Activated CD8-positive, alpha-beta T cell treated with anti-CD3 and anti-CD28 coated beads, Interleukin-2, amount 10 ng/mL, durations not matched to agents 7 days and 5 days (primary cell): ENCODE measurements at places on chromosomes 2 and 18.

- no peak for DNase-seq
Observed at GRCh38 chr2:28649481-28650265, 102.0 kb upstream of the PPP1CB start.

DNA sequence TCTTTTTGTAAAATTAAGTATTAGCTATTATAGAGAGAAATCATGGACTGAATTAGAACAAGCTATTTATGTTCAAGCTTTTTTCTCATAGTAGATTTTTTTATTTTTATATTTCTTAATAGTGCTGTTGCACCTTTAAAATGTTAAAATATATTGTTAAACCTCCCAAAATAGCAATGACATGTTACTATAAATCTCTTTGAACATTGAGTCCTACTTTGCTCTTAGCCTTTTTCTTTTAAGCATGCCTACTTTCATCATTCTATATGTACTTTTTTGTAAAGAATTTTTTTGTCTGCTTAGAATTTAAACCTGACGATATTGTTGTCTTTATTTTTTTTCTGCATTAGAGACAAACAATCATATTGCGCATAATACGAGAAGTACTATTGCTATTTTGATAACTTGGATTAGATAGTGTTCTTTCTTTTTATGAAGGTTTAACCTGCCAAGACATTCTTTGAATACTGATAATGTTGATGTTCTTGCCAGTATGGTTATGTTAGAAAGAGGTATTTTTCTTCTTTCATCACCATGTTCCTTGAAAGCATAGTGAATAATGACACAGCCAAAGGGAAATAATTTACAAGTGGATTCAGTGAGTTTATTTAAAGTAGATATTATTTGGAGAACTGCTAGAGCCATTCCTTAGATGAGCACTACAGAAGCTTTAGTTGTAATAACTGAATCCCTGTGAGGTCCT lies 40.6 kb downstream of the PMS1 start:
- no peak for DNase-seq

- no peak for DNase-seq
Observed at GRCh38 chr2:101435001-101435862, 39.7 kb downstream of the RFX8 start.

GRCh38 chr2:62631160-62632085 lies 74.1 kb upstream of the EHBP1 start:
- DNase-seq: no peak

DNA sequence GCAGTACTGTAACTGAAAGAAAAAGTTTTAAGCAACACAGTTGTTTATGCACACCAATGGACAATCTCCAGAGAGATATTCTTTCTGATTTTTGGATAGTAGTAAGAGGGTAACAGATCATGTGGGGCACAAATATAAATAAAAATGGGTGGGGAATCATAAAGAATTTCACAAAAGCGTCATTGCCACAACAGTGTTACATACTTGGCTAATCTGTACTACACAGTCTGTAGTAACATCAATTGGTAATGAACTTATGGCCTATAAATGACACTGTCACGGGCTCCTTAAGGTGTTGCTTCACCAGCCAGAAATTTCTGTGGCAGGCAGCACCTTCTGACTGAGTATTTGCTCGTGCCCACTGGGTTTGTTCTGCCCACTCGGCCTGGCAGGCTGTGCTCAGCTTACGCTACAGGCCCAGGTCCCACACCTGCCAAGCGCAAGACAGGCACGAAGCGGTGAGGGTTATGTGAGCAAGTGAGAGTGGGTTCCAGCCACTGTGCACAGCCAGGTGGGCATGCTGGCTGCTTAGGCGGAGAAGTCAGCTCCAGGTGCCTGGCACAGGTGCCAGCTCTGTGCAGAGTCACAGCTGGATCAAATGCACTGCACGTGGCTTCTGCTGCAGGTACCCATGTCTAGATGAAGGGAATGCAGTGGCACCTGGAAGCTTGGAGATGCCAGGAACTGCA lies 532.5 kb upstream of the SLC39A10 start:
- DNase-seq: no peak

- DNase-seq: peak; percentile 49
Observed at GRCh38 chr2:70133491-70134322, 46.4 kb downstream of the PCBP1 start.

- no peak for DNase-seq
Observed at GRCh38 chr2:72794572-72794971, 31.3 kb downstream of the EXOC6B start.

GRCh38 chr2:235868224-235868623 lies 300.0 kb downstream of the GBX2 start:
- DNase-seq: no peak

- peak; percentile 79 for DNase-seq
Observed at GRCh38 chr2:105746177-105747080, 1.7 kb downstream of the NCK2 start.

DNA sequence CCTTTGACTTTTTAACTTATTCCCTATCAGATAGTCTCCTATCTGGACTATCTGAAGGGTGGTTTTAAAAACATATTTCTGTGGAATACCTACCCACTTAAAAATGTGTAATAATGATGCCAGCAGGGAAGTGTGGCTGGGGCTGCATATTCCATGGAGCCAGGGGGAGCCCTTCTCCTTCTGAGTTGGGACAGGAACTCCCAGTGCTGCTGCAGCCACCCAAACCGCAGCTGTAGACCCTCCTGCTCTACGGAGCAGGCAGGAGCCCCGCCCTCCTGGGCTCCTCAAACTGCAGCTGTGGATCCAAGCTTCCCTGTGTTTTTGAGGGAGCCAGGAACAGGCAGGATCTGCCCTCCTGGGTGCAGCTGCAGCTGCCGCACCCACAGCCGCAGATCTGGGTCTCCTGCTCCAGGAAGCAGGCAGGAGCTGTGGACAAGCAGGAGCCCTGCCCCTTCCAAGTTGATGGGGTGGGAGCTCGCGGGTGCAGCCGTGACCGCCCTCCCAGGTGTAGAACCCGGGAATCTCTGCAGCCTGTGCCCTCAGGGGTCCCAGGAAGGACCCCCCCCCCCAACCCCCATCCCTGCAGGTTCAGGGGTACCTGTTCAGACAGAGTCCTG lies 57.8 kb downstream of the PDK1 start:
- no peak for DNase-seq

- no peak for DNase-seq
Observed at GRCh38 chr2:236748801-236749200, 179.2 kb downstream of the ACKR3 start.

GRCh38 chr2:65161551-65162100 lies 31.7 kb upstream of the RAB1A start:
- DNase-seq: no peak

- DNase-seq: no peak
Observed at GRCh38 chr2:69631402-69631801, 12.1 kb downstream of the AAK1 start.

- DNase-seq: no peak
Observed at GRCh38 chr2:159856760-159857159, 58.8 kb upstream of the CD302 start.

GRCh38 chr2:168457190-168457895 lies 1.3 kb downstream of the CERS6 start:
- peak; percentile 29 for DNase-seq

DNA sequence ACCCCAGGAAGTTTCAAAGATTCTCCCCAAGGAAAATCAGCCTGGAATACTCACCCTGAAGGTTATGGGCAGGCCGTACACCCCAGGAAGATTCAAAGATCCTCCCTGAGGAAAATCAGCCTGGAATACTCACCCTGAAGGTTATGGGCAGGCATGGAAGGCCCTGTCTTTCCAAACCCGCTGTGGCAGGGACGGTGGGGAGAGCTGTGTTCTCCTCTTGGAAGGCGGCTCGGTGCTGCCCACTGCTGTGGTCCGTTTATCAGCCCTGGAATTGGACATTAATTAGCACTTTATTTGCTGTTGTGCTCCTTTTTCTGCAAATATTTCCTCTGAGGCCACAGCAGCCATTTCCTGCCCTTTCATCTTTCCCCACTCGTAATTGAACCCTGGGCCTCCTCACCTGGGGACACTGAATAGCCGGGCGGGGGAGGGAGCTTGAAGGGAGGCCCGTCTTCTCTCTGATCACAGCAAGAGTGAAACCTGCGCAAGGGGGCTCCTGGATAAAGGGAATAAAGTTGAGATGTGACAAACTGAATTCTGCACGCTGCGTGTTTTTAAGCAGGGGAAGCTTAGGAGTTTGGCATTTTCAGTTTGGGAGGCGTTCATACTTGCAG lies 308.7 kb upstream of the SALL3 start:
- DNase-seq: no peak

DNA sequence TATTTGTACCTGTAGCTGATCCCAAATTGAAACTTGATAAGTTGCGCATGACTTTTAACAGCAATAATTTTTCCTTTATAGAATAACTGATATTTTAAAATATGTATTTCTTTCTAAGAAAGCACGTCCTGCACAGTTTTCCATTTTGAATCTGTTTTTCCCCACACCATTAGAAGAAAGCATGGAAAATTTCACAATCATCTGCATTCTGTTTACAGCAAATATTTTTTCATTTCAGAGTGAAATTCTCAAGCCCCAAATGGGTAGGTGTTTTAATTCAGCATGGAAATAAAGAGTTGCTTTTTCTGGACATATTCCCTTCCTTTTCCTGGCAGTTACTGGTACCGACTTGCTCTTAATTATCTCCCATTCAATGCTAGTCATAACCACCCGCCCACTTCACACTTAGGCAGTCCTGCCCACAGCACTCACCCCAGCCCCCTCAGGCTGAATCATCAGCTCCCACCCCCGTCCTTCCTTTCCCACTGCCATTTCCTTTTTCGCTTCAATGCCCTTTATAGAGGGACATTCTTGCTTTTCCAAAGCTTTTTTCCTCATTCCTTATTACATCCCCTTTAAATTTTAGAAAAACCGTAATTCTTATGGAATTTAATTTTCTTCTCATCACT lies 89.2 kb upstream of the GLS start:
- DNase-seq: peak; percentile 31

- DNase-seq: no peak
Observed at GRCh38 chr2:3769766-3770165, 66.4 kb downstream of the DCDC2C start.

- no peak for DNase-seq
Observed at GRCh38 chr18:60100778-60101177, 201.0 kb downstream of the PMAIP1 start.

DNA sequence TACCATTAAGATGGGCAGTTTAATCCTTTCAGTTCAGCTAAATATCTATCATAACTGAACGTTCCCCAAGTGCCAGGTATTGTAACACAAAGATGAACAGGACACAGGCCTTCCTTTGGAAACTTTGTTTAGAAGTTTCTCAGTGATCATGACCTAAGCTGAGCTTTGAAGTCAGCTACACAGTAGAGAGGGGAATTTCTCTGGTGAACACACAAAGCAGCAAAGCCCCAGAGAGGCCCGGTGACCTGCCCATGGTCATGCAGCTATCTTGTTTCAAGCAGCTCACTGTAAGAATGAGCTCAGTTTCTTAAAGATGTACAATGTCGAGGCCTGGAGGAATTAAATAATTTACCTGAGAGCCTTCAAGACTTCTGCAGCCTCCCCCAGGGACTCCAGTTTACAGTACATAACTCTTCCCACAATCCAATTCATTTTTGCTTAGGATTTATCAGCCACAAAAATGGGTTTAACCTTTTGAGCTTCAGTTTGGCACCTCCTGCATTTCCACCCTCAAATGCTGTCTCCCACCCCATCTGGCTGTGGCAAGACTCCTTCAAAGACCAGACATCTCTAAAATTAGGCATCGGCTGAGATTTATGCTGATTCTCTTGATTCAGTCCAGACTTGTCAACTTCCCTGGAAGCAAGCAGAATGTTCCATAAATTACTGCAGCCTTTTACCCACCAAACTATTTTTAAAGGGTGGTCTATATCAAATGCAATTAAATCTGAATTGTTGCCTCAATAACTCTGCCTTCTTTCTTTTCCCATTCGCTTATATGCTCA lies 325.6 kb downstream of the TXNL1 start:
- DNase-seq: no peak

DNA sequence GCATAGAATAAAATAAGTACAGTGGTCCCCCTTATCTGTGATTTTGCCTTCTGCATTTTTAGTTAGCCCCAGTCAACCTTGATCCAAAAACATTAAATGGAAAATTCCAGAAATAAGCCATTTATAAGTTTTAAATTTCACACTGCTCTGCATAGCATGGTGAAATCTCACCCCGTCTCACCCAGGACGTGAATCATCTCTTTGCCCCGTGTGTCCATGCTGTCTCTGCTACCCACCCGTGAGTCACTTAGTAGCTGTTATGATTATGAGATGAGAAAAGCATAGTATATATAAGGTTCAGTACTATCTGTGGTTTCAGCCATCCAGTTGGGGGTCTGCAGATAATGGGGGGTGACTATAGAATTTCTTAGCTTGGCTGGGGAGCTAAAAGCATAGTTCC lies 67.3 kb downstream of the RHBDD1 start:
- DNase-seq: no peak

DNA sequence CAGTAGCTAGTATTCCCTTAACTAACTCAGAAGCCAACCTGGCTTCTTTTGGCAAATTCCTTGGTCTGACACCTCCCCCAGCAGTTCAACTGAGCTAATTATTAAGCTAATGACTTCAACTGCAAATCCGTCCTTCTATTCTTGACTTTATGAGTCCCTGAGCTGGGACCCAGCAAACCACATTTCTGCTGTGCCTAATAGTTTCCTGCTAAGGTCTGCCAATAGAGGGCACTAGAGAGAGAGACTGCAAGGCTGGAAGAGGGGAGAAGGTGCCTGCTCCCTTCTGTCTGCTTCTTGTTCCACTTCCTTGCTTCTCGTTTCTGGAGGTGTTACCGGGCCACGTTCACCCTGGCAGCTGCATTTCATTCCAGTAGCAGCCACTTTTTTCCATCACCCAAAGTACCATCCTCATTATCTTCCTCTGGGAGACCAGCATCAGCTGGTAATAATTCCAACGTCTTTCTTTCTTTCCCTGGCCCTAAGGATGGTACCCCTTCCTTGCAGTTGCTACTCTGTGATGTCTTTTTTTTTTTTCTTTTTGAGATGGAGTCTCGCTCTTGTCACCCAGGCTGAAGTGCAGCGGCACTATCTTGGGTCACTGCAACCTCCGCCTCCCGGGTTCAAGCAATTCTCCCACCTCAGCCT lies 352.0 kb downstream of the TNS1 start:
- DNase-seq: peak; percentile 51

GRCh38 chr2:192604295-192604694 lies 409.6 kb upstream of the TMEFF2 start:
- DNase-seq: no peak

DNA sequence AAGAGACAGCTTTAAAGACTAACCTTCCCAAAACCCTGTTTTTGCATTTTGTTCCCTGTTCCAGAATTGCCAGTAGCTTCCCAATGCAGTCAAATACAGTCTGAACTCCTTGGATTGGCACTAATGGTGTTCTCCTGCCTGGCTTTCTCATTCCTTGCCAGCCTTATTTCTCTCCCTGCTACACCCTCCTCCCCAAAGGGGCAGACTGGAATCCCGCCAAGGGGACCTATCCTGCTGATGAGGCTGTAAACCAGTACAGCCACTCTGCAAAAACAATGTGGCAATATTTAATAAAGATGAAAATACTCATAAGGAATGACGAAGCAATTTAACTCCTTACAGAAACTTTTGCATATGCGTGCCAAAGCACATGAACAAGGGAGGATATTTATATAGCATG lies 4.5 kb upstream of the SLC4A5 start:
- DNase-seq: no peak

GRCh38 chr2:219759801-219760200 lies 132.4 kb downstream of the SLC4A3 start:
- no peak for DNase-seq

GRCh38 chr2:105393373-105394055 lies 5.3 kb downstream of the FHL2 start:
- no peak for DNase-seq
